ENCODE measurements at places on chromosomes 6 and 20.

DNA sequence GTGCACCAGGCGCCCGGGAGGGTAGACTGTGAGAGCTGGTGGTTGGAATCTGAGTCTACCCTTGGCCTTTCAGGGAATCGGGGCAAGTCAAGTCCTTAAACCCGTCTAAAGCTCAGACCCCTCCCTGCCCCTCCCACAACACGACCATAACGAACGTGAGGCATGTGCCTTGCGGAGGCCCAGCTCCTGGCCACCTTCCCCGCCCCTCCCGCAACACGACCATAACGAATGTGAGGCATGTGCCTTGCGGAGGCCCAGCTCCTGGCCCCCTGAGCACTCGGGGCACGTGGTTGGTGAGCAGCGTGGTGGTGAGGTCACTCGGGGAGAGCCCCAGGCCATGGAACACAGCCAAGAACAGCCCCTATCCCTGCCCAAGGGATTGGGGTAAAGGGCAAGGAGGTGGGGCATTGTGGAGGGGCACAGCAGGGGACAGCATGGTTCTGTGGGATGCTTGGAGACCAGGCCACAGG, 132.2 kb downstream of the TAF4 start:
- no peak for DNase-seq

DNA sequence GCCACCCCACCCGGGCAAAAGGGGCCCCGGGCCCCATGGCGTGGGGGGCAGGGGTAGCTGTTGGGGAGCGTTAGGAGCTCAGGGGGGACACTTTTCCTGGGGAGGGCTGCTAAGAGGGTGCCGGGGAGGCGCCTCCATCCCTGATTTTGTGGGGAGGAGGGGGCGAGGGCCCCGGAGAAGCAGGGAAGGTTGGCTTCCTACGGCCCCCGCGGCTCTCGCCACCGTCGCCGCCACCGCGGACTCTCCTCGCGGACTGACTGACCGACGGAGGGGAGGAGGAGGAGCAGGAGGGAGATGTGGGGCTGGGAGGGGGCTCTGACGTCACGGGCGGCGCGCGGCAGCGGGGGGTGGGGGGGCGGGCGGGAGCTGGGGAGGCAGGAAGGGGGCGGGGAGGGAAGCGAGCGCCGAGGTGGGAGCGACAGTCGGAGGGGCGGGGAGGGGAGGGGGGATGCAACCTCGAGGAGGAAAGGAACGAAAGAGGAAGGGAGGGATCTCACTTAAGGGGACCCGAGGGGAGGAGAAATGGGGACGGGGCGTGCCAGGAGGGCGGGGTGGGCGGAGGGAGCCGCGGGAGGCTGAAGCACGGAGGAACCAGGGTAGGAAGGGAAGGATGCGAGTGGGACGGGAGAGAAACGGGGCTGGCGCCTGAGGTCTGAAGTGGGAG, 5.1 kb downstream of the GABBR1 start:
- DNase-seq, result peak; percentile 11

- no peak for DNase-seq
These were observed 31.5 kb upstream of the ADTRP start for GRCh38 chr6:11810039-11810541.

- DNase-seq, result no peak
These were observed 523.9 kb downstream of the HAO1 start for GRCh38 chr20:7416382-7416781.

DNA sequence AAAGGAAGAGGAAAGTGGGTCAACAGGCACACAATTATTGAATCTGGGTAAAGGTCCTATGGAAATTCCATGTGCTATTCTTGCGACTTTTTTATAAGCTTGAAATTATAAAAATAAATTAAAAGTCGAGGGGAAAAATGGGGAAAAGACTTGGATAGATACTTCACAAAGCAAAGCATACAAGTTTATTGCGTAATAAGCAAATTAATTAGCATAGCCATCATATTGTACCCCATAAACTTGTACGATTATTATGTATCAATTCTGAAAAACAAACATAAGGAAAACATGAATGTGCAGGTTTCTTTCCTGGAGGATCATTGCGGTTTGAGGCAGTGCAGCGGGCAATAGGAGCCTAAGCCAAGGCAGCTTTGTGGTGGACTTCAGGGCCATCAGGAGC, 351.6 kb upstream of the NOX3 start:
- DNase-seq, result no peak

- DNase-seq, result no peak
These were observed 57.8 kb upstream of the C20orf144 start for GRCh38 chr20:33604084-33604990.

DNA sequence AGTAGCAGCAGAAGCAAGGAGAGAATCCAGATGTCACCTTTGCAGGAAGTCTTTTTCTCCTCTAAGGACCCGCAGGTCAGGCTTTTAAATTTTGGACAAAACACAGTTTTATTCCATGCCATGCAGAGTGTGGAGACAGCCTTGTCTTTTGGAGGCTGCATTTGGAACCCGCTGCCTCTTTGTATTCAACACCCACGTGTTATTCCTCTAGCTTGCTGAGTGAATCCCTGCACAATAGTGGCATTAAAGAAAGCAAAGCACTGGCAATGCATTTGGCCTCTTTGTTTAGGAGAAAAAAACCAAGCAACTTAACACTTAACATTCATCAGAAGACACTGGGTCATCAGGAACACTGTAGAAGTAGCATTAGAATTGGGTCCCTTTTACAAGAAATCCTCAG, 43.5 kb downstream of the TFAP2B start:
- no peak for DNase-seq

All from activated naive CD4-positive, alpha-beta T cell (primary cell).